ENCODE measurements at places on chromosomes 3 and 15. TPM values are rescaled to one million over a fixed set of nuclear protein-coding genes. Genes with fewer than 3 reads are reported as not detected.

DNA sequence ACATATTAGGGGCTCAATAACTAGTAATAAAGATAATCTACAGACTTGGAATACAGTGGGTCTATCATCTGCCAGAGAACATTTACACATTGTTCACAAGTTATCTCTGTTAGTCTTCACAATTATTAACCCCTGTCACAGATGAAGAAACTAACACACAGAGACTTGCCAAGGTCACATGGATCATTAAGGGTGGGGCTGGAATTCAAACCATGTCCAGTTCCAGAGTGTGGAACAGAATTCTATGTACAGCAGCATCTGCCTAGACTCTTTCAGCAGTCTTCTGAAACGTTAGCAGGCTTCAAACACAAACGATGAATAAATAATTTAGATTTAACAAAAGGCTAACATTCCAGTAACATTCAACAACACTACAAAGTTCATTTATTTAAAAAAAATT, 673.9 kb upstream of the NR2F2 start:
- no peaks in the 10 kb centered on the region for H3K36me3 ChIP-seq
- H3K4me3 ChIP-seq: no peak overlapping the region
- no peak overlapping the region for H3K27ac ChIP-seq
- H3K4me1 ChIP-seq: no peaks in the 10 kb centered on the region
- no peaks in the 10 kb centered on the region for H3K27me3 ChIP-seq

The RTP4 gene
- 3.4 TPM for total RNA-seq

The TRAT1 gene
- total RNA-seq: not detected

DNA sequence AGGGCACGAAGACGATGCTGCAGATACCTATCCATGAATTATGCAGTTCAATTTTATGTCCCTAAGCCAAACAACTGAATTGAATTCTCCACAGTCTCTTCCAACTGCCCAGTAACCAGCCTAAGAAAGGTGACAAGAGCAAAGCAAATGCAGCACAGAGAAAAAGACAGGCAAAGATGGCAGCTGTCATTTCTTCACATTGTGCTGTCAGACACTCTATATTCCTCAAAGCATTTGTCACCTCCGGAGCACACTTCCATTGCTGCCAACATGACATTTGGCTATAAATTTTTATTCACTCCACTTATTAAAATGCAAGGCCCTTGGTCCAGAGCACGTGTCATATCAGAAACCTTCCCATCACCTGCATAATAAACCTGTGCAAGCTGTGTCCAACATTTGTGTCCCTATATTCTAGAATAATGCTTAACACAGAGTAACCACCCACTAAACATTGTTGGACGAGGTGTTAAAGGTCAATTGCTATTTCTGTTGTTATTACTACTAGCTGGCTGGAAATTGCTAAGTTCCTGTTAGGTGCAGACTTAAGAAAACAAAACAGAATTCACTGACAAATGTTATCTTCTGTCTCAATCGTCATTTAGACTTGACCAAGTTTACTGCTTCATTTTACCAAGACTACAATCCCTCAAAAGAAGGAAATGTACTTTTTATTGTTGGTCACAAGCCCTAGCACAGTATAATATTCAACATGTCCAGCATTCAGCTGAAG, 89.7 kb downstream of the MAGI1 start:
- no peak for DNase-seq
- no peaks in the 10 kb centered on the region for H3K4me1 ChIP-seq
- no peaks in the 10 kb centered on the region for H3K27me3 ChIP-seq
- no peak overlapping the region for H3K27ac ChIP-seq

DNA sequence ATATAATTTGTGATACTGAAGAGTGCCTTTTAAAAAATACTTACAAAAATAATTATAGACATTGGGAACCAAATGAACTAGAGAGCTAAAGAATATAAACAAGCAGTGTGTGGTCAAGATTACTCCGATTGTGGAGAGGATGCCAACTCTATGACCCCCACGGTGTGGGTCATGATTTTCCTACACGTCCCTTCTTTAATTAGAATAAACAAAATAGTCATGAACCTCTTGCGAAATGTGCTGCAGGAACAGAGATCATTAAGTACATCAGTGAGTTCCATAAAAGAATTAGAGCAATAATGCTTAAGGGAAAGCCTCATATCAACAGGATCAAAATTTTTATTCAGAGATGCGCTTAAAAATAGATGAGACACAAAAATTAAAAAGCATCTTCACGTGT, 476.6 kb upstream of the ROBO1 start:
- H3K4me1 ChIP-seq: no peaks in the 10 kb centered on the region
- no peak for DNase-seq
- no peak overlapping the region for H3K4me3 ChIP-seq
- no peaks in the 10 kb centered on the region for H3K36me3 ChIP-seq
- no peaks in the 10 kb centered on the region for H3K27me3 ChIP-seq

DNA sequence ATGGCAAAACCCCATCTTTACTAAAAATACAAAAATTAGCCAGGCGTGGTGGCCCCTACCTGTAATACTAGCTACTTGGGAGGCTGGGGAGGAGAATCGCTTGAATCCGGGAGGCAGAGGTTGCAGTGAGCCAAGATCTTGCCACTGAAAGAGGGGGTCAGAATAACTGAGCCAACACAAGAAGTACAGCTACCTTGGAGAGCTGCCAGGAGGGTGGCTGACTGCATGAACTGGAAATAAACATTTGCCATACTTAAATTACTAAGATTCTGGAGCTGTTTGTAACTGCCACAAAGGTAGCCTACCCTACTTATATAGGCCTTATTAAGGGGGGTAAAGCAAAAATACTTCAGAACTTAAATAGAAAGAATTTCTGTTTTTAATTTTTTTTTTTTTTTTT, 15.4 kb upstream of the PIK3CB start:
- no peak overlapping the region for H3K27ac ChIP-seq
- H3K4me3 ChIP-seq: no peak overlapping the region
- H3K36me3 ChIP-seq: no peaks in the 10 kb centered on the region

The SLC9C1 gene
- not detected for total RNA-seq

- no peak for DNase-seq
- no peaks in the 10 kb centered on the region for H3K4me1 ChIP-seq
- H3K27ac ChIP-seq: no peak overlapping the region
- H3K36me3 ChIP-seq: no peaks in the 10 kb centered on the region
These were observed 358.7 kb downstream of the SQOR start for GRCh38 chr15:45993508-45993907.

DNA sequence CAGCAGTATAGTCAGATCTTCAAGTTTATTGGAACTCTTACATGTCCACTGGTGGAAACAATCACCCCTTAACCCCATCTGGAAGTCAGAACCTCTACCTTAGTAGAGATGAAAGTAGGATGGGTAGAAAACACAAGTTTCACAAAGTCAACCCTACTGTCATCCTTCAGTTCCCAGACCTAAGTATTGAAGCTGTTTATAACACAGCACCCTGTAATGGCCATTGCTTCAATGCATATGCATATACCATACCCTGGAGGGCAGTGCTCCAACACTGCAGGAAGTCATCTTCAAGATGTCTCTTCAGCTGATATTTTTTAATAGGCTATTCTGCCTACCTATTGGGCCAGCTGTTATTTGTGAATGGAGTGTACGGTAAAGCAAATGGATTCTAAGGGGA, 241.3 kb downstream of the UBE2E2 start:
- H3K4me3 ChIP-seq: no peak overlapping the region
- H3K36me3 ChIP-seq: no peaks in the 10 kb centered on the region
- H3K27ac ChIP-seq: no peak overlapping the region
- H3K27me3 ChIP-seq: no peaks in the 10 kb centered on the region
- DNase-seq: no peak
- no peaks in the 10 kb centered on the region for H3K4me1 ChIP-seq

DNA sequence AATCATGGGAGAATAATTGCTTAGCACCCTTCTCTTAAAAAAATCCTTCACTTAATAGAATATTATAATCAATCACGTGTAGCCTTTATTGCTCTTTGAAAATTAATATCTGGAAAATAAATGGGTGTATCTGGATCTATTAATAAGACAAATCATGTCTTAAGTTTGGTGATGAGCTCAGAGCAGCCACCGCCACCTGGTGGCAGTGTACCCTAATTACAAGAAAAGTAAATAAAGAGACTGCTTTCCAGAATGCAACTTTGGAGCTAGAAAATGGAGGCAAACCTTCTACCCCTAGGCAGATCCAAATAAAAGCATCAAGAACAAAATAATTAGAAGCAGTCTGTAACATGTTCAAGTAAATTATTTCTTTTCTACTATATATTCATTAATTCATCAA, 43.5 kb downstream of the EPHB1 start:
- no peaks in the 10 kb centered on the region for H3K27me3 ChIP-seq
- no peak overlapping the region for H3K4me3 ChIP-seq
- no peak overlapping the region for H3K27ac ChIP-seq

- H3K27me3 ChIP-seq: no peaks in the 10 kb centered on the region
- H3K27ac ChIP-seq: no peak overlapping the region
- H3K4me1 ChIP-seq: peaks cover 6% of the 10 kb centered on the region
- no peak overlapping the region for H3K4me3 ChIP-seq
- no peak for DNase-seq
- no peaks in the 10 kb centered on the region for H3K36me3 ChIP-seq
These were observed 46.3 kb upstream of the CDV3 start for GRCh38 chr3:133527081-133527715.

The IGF1R gene
- 0.56 TPM for total RNA-seq

The GABRR3 gene
- total RNA-seq: not detected

The WDR93 gene
- total RNA-seq: not detected

The SEMA6D gene
- total RNA-seq: not detected

The CFAP20DC gene
- total RNA-seq: not detected

- no peak overlapping the region for H3K27ac ChIP-seq
- H3K27me3 ChIP-seq: no peaks in the 10 kb centered on the region
- 0 out of 2 replicates have a peak, but pooled peaks cover 2% of the 10 kb centered on the region for H3K4me1 ChIP-seq
- no peaks in the 10 kb centered on the region for H3K36me3 ChIP-seq
- DNase-seq: no peak
These were observed 514.8 kb downstream of the MECOM start for GRCh38 chr3:169148448-169149348.

- H3K36me3 ChIP-seq: no peaks in the 10 kb centered on the region
- no peak for DNase-seq
- H3K27me3 ChIP-seq: no peaks in the 10 kb centered on the region
- no peak overlapping the region for H3K4me3 ChIP-seq
- H3K27ac ChIP-seq: no peak overlapping the region
These were observed 152.3 kb downstream of the FBN1 start for GRCh38 chr15:48493084-48493762.

- H3K27me3 ChIP-seq: no peaks in the 10 kb centered on the region
- H3K4me1 ChIP-seq: peaks cover 54% of the 10 kb centered on the region
- H3K4me3 ChIP-seq: no peak overlapping the region
- peak overlapping the region; percentile 63 for H3K27ac ChIP-seq
- peak; percentile 62 for DNase-seq
These were observed 509.6 kb downstream of the IGSF11 start for GRCh38 chr3:118525077-118525476.

- no peak overlapping the region for H3K27ac ChIP-seq
- DNase-seq: no peak
- no peaks in the 10 kb centered on the region for H3K4me1 ChIP-seq
- H3K36me3 ChIP-seq: peaks cover 12% of the 10 kb centered on the region
- H3K27me3 ChIP-seq: no peaks in the 10 kb centered on the region
- no peak overlapping the region for H3K4me3 ChIP-seq
These were observed 142.4 kb downstream of the TCF12 start for GRCh38 chr15:57060799-57061198.

- H3K27me3 ChIP-seq: no peaks in the 10 kb centered on the region
- no peak overlapping the region for H3K4me3 ChIP-seq
- no peak for DNase-seq
- no peaks in the 10 kb centered on the region for H3K36me3 ChIP-seq
These were observed 62.4 kb upstream of the ADPGK start for GRCh38 chr15:72845981-72846383.

The IGSF10 gene
- not detected for total RNA-seq

DNA sequence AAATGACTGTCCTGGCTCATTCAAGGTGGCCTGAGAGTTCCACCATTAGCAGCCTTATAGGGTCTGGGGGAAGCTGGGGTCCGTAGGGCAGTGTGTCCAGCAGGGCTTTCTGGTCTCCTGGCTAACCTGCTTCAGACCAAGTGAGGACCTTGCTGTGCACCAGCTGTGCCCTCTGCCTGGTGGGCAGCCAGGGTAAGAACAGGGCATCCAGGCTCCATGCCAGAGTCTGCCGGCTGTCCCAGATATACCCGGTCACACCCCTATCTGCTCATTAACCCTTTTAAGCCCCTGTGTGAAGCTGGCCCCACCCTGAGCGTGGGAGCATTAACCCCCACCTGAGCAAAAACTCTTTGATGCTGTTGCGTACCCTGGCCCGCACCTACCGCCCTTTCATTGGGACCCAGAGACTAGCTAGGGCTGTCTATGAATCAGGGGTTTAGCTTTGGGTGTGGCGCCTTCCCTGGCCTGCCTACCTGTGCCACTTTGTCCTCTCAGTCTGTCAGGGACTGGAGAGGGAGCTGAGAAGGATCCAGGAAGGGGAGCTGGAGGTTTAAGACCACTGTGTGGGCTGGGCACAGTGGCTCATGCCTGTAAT, 17.6 kb downstream of the SEMA3F start:
- DNase-seq: no peak
- H3K27ac ChIP-seq: no peak overlapping the region
- no peak overlapping the region for H3K4me3 ChIP-seq
- no peaks in the 10 kb centered on the region for H3K27me3 ChIP-seq

DNA sequence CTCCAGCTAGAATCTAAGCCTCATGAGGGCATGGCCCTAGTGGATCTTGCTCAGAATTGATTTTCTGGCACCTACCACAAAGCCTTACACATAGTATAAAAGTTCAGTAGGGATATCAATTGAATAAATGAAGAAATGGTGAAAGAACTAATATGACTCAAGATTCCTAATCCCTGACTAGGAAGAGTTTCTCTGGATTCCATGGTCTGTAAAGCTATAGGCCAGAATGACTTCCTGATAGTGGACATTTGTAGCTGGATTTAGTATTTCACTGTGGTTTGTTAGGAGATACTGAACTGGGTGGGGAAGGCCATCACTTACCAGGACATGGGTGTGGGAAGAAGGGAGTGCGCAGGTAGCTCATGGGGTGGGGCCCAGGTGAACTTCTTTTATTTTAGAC, 168.9 kb downstream of the RAP2B start:
- H3K27ac ChIP-seq: no peak overlapping the region
- DNase-seq: no peak
- no peaks in the 10 kb centered on the region for H3K36me3 ChIP-seq
- H3K27me3 ChIP-seq: no peaks in the 10 kb centered on the region
- H3K4me3 ChIP-seq: no peak overlapping the region
- H3K4me1 ChIP-seq: no peaks in the 10 kb centered on the region

DNA sequence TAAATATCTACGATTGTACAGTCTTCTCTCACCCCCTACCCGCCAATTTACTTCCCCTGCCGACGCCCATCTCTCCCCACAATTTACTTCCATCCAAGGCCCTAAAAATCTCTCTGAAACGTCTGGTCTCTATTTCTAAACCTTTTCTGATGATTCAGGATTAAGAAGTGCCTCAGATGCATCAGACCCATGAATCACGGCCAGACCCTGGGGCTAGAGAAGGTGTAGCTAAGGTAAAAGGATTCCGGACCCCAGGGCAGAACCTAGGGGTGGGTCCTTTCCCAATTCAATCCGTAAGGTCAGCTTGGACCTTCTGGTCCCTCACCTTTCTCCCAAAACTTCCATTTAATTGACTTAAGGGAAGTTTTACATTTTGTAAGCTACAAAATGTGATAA, 46.4 kb downstream of the LRIG1 start:
- peaks cover 4% of the 10 kb centered on the region for H3K36me3 ChIP-seq
- H3K27ac ChIP-seq: peak overlapping the region; percentile 89
- H3K4me3 ChIP-seq: peak overlapping the region; percentile 3
- H3K27me3 ChIP-seq: no peaks in the 10 kb centered on the region
- no peak for DNase-seq
- H3K4me1 ChIP-seq: peaks cover 90% of the 10 kb centered on the region

- no peaks in the 10 kb centered on the region for H3K27me3 ChIP-seq
- no peaks in the 10 kb centered on the region for H3K4me1 ChIP-seq
- H3K4me3 ChIP-seq: no peak overlapping the region
- H3K36me3 ChIP-seq: no peaks in the 10 kb centered on the region
- DNase-seq: peak; percentile 30
These were observed 17.4 kb upstream of the SECISBP2L start for GRCh38 chr15:49063402-49064280.

All from Karpas-422 (cell line).